ENCODE measurements at places on chromosomes 7 and 10.

DNA sequence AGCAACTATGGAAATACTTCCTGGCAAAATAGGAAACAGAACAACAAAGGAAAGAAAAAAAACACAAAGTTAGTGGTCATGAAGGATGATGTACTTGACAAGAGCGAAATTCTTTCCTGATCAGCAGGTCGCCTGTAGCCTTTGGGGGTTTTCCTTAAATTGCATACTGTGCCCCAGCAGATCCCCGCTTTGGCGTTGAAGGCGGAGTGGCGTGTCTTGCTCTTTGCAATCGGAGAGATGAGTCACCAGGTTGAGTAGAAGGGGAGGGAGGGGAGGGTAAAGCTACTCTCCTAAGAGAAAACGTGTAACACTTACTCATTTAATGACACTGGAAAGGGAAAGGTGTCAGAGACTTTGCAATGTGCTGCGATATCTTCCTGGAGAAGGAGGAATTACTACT lies 587.2 kb downstream of the SORCS1 start:
- no peak for DNase-seq

GRCh38 chr10:70575486-70575873 lies 27.1 kb downstream of the PRF1 start:
- no peak for DNase-seq

GRCh38 chr10:32125023-32125422 lies 68.8 kb upstream of the KIF5B start:
- DNase-seq, result no peak

- DNase-seq, result no peak
These were observed 87.8 kb downstream of the LARP4B start for GRCh38 chr10:843703-844102.

GRCh38 chr10:132551093-132551807 lies 13.7 kb downstream of the INPP5A start:
- no peak for DNase-seq

DNA sequence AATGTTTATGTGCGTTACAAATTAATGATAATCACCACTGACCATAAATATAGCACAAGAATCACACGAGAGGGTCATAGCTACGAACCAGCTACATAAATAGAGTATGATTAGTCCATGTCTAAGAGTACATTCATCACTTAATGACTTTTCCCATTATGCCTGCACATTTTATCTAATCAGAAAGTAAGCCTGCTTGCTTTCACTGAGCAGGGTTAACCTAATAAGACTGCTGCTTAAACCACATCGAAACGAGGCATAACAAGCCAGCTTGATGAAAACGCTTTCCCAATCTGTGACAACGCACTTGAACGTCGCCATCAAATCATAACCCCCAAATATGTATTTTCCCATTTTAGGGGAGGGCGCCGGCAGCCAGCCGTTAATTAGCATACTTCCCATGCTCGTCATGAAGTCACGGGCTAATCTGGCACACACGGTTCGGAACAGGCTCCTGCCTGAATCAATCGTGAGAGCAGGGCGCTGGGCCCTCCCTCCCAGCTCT lies 71.5 kb downstream of the EBF3 start:
- no peak for DNase-seq

- no peak for DNase-seq
These were observed 356.5 kb upstream of the CELF2 start for GRCh38 chr10:10661176-10661575.

GRCh38 chr7:82105463-82105862 lies 335.6 kb upstream of the HGF start:
- DNase-seq, result no peak

DNA sequence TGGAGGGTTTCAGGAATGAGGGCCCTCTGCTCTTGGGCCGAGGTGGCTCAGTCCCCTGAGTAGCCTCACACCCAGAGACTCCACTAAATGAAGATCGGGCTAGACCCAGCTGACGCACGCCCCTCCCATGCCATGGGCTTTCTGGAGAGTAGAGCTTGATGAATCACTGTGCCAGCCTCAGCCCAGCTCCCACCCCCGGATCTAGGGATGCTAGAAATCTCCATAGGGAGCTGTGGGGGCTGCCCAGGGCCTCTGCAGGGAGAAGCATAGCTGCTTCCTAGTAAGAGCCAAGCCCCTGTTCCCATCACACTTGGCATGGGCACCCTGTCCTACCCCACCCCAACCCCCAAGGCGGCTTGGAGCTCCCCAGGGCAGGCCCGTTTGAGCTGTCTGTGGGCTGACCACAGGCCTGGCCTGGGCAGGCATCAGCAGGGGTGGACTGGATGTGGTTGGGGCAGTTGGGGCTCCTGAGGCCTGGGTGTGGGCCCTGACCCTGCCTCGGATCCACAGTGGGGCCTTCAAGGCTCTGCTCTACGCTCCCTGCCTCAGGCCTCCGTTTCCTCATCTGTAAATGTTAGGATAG lies 121.2 kb downstream of the ZMIZ1 start:
- no peak for DNase-seq

DNA sequence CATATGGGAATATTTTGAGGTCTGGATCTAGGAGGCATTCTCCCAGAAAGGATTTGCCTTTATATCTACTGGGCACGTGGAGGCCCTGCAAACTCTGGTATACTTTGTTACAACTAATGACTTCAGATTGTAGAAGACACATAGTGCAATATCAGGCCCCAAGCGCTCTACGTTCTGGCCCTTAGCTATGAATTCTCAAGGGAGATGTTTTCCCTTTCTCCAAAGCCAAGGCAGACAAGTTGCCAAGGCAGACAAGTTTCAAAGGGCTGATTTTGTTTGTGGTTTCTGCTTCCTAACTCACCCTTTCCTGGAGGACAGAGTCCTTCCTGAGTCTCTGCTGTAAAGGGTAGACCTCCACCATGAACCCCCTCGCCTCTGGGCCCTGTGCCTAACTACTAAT lies 99.4 kb upstream of the CTTNBP2 start:
- DNase-seq, result no peak

- DNase-seq, result no peak
These were observed 596.4 kb upstream of the GHITM start for GRCh38 chr10:83542774-83543411.

DNA sequence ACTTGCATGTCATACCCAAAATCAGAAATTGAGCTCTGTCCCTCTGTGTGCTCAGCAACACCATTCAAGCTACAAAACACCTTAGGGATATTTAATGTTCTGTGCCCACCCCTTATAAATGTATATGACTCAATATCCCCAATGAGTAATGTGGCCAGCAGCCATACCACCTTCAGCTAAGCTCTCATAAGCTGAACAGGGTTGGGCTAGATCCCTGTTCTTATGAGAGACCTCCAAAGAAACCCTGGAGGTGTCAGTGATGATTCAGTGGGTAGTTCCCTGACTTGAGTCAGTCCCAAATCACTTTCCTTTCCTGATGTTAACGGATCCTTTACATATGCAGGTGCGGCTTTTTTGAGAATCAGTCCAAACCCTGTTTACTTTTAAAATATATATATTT lies 253.8 kb downstream of the CREB5 start:
- no peak for DNase-seq

GRCh38 chr7:44313016-44313415 lies 12.4 kb downstream of the CAMK2B start:
- no peak for DNase-seq

DNA sequence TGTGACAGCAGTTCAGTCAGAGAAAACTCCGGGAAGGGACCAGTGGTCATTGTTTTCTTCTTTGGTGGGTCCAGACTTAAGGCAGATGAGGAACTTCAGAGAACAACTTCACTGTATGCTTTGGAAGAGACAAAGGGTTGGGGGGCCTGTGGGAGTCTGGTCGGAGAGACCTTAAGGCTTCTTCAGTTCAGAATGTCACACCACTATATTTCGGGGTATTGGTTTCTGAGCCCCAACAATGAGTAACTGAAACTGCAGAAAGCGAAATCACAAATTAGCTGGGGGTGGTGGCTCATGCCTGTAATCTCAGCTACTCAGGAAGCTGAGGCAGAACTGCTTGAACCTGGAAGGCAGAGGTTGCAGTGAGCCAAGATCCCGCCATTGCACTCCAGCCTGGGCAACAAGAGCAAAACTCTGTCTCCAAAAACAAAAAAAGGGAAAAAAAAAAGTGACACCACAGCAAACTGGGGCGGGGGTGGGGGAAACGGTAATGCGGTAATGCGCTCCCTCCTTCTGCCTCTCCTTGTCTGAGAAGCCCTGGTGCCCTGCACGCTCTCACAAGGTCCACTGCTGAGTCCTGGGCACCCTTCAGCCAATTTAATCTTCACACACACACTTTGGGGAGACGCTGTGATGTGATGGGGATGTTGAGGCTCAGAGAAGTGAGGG lies 2.2 kb upstream of the ADIRF start:
- DNase-seq, result no peak

GRCh38 chr7:90958647-90959046 lies 305.6 kb upstream of the FZD1 start:
- no peak for DNase-seq

GRCh38 chr7:117008886-117009531 lies 55.7 kb downstream of the ST7 start:
- no peak for DNase-seq
